Neuronal stem cell (in vitro differentiated cells): ENCODE measurements at places on chromosomes 3 and 15.
A peak's percentile ranks its signal among the peaks of the same experiment; 100 is the strongest.

DNA sequence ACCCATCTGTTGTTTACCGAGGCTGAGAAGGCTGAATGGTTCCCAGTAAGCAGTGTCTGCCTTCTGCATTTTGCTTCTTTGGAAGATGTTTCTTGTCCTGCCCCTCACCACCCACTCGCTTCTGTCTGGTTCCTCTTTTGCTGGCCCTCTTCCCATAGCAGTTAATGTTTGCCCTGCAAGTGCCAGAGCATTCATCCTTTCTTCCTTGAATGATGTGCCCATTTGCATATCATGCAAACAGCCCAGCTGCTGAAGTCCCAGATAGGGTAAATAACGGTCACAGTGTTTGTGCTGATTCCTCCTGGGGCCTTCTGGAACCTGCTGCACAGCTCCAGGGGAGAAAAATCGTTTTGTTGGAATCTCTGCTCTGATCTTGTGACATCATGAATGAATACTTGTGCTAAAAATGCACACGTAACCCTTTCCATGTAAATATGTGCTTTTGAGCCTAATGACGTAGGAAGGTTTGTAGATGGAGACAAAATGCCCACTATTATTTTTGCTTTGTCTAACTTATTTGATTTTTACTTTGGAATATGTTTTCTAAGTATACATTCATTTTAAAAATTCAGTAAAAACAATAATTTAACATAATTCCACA is 381.0 kb downstream of the SOX2 start:
- H3K4me3 ChIP-seq: no peak overlapping the region
- no peak overlapping the region for H3K27ac ChIP-seq
- H3K36me3 ChIP-seq: no peaks in the 10 kb centered on the region
- H3K4me1 ChIP-seq: peaks cover 5% of the 10 kb centered on the region
- no peak for DNase-seq
- no peaks in the 10 kb centered on the region for H3K27me3 ChIP-seq

DNA sequence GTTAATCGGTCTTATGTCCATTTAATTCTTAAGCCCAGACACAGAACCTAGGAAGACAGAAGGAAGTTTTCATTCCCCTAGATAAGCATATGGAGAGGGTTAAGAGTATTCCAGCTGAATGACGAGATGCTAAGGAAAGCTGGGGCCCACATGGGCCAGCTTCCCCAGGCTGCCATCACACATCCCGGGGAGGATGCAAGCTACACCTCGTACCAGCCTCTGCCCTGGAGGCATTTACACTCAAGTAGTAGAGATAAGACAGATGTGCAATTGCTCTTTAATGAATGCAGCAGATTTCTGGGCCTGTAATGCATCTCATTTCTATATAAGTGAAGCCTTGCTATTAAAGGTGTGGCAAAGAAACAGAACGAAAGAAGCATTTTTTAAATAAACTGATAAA is 144.5 kb downstream of the MEX3B start:
- H3K36me3 ChIP-seq: no peaks in the 10 kb centered on the region
- H3K27me3 ChIP-seq: no peaks in the 10 kb centered on the region
- no peak overlapping the region for H3K4me3 ChIP-seq
- no peak for DNase-seq
- H3K27ac ChIP-seq: no peak overlapping the region
- no peaks in the 10 kb centered on the region for H3K4me1 ChIP-seq

GRCh38 chr15:73075160-73075859 is 23.0 kb downstream of the NEO1 start:
- DNase-seq: no peak
- H3K36me3 ChIP-seq: no peaks in the 10 kb centered on the region
- no peaks in the 10 kb centered on the region for H3K27me3 ChIP-seq
- no peak overlapping the region for H3K4me3 ChIP-seq
- H3K4me1 ChIP-seq: peaks cover 8% of the 10 kb centered on the region

DNA sequence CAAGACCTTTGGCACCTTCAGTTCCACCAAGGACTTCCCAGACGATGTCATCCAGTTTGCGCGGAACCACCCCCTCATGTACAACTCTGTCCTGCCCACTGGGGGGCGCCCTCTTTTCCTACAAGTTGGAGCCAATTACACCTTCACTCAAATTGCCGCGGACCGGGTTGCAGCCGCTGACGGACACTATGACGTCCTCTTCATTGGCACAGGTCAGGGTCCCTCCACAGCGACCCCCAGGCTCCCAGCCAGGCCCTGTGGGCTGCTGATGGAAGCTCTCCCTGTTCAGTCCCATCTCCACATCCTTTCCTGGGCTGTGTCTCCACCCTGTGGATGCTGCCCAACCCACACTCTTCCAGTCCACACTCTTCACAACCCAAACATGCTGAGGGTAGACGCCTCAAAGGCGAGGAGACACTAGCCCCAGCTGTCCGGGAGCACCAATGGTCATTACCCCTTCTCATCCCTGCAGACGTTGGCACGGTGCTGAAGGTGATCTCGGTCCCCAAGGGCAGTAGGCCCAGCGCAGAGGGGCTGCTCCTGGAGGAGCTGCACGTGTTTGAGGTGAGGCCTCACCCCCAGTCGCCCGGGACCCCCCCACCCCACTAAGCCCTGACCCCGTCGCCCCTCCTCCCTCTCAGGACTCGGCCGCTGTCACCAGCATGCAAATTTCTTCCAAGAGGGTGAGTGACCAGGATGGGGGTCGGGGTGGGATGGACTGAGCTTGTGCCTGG is 4.3 kb upstream of the LSMEM2 start:
- H3K27me3 ChIP-seq: peaks cover 41% of the 10 kb centered on the region
- H3K4me1 ChIP-seq: peaks cover 12% of the 10 kb centered on the region
- no peak overlapping the region for H3K4me3 ChIP-seq
- no peak overlapping the region for H3K27ac ChIP-seq
- DNase-seq: no peak

DNA sequence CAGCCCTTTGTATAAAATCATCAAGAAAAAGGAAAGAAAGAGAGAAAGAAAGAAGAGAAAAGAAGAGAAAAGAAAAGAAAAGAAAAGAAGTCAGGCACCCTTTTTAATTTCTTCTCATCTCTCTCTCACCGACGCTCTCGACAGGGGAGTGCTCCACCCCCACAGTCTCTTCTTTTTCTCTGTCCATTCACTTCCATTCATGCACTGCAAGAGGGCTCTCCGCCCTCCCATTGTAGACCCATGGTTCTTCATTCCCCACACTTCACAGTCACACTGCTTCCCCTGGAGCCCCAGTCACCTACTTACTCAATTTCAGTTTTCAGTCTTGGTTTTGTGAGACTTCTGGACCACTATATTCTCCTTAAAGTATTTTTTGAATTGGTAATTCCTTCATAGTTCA is 254.7 kb downstream of the SOX2 start:
- peak; percentile 18 for DNase-seq
- H3K4me1 ChIP-seq: peaks cover 6% of the 10 kb centered on the region
- peak overlapping the region; percentile 37 for H3K27ac ChIP-seq
